AG04450 (cell line): ENCODE measurements at places on chromosomes 2 and 18. TPM values are rescaled to one million over a fixed set of nuclear protein-coding genes. Genes with fewer than 3 reads are reported as not detected.

GRCh38 chr2:70498054-70498453, 55.6 kb downstream of the TGFA start:
- no peak for DNase-seq

- no peak for DNase-seq
Observed at GRCh38 chr2:191951832-191952231, 104.9 kb upstream of the CAVIN2 start.

Gene CCDC93
- 17.7 and 19.9 TPM in 2 replicates for polyA plus RNA-seq

DNA sequence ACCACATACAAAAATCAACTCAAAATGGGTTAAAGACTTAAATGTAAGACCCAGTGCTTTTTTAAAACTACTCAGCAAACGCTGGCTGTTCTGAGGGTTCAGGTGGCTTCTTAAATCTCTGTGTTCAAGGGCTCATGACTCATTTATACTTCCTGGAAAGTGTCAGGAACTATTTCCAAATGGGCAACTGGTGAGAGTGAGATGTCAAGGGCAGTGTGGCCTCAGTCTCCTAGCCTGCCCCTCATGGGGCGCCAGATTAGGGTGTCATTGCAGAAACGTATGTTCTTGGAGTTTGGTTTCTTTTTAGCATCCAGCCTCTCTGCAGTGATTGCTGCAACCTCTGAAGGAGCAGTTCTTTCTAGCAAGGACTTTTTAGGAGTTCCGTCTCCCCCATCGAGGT, 485.4 kb downstream of the TNS1 start:
- no peak for DNase-seq

GRCh38 chr18:58257461-58257860, 213.4 kb downstream of the NEDD4L start:
- no peak for DNase-seq

- DNase-seq = no peak
Observed at GRCh38 chr2:128639120-128639477, 320.4 kb upstream of the HS6ST1 start.

- no peak for DNase-seq
Observed at GRCh38 chr2:190882411-190882766, 1.8 kb downstream of the GLS start.

- no peak for DNase-seq
Observed at GRCh38 chr2:192002418-192002817, 155.5 kb upstream of the CAVIN2 start.

GRCh38 chr2:5959836-5960820, 267.9 kb downstream of the SOX11 start:
- no peak for DNase-seq

DNA sequence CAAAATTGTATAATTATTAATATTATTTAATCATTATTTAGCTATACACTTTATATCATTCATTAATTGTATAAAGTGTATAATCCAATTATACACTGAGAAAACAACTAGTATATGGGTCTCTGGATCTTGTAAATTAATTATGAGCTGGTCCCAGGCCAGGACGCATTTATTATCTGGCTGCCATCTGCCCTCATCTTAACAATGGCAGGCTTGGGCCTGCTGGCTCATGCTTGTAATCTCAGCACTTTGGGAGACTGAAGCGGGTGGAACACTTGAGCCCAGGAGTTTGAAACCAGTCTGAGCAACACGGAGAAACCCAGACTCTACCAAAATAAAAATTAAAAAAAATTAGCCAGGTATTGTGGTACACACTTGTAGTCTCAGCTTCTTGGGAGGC, 502.2 kb upstream of the NRXN1 start:
- DNase-seq = no peak

GRCh38 chr2:62527478-62528210, 21.6 kb upstream of the TMEM17 start:
- DNase-seq = no peak

DNA sequence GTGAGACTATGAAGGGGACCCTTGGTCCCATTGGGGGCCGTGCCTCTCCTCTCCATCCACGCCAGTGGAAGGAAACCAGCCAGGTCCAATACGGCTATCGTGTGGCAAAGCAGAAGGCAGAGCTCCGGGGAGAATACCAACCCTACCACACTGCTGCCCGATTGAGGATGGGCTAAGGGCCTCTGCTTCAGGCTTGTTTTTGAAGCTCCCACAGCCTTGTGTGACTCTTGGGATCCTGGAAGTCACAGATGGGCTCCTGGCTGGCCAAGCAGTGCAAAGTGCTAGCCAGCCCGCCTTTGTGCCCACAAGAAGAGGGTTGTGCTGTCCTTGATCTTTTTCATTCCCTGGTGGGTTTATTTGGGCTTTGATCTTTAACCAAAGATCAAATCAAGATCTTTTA, 70.6 kb upstream of the ID2 start:
- no peak for DNase-seq

DNA sequence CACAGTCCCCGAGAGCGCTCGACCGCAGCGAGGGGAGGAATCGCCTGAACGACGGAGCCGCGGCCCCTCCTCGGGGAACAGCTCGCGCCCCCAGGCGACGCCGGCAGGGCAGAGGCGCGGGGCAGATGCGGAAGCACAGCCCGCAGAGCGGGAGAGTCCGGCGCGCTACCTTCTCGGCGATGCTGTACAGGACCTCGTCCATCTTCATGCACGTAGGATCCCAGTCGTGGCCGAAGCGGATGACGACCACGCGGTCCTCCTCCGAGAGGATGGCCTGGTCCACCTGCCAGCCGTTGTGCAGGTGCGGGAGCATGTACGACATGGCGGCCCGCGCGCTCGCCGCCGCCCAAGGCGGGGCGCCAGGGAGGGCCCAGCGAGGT, 302 bp downstream of the TXNL4A start:
- DNase-seq = no peak

Gene FAM161A
- 1.1 and 1.6 TPM in 2 replicates for polyA plus RNA-seq

- DNase-seq = no peak
Observed at GRCh38 chr18:57346876-57347275, 5.5 kb upstream of the ST8SIA3 start.

Gene RGPD8
- polyA plus RNA-seq = 1.5 and 2.6 TPM in 2 replicates

DNA sequence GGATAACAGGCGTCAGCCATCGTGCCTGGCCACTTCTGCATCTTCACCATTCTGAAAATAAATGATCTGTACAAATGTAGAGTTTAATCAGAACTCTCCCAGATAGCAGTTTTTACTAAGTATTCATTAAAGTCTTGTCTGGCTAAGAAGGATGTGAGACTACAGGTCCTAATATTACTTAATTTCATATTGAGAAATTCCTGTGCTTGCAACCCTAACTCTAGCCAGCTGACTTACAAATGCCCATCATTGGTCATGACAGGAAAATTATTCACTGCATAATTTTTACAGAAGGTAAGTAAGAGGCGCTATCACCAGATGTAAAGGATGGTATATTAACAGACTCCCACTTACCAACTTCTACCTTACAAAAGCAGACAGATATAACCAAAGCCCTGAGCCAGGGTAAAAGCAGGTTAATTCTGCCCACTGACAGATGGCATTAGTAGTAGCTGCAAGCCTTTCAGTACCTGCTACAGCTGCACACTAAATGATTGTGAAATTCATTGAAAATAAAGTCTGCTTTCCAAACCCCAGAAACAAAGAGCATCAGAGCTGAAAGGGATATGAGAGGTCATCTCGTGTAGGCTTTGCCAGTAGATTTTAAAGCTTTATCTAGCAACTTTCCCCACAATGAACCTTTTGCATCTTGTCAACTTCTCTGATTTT, 271.3 kb upstream of the STON1 start:
- no peak for DNase-seq

Gene GRB14
- polyA plus RNA-seq = not detected in 2 replicates

GRCh38 chr2:201507725-201508124, 56.2 kb downstream of the STRADB start:
- no peak for DNase-seq

DNA sequence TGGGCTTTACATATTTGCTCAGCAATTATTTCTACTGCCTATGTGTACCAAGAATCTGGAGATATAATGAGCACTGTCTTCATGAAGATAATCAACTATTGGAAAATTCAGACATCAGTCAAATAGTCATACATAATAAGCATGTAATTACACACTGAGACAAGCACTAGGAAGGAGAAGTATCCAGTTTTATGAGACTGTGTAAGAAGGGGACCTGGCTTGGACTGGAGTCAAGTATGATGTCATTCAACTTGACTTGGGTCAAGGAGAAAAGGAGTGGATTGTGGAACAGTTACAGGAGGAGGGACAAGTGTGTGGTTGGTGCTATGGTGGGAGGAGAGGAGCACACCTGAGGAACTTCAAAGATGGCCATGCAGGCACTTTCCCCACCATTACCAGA, 419.8 kb upstream of the TRIB2 start:
- DNase-seq = no peak

DNA sequence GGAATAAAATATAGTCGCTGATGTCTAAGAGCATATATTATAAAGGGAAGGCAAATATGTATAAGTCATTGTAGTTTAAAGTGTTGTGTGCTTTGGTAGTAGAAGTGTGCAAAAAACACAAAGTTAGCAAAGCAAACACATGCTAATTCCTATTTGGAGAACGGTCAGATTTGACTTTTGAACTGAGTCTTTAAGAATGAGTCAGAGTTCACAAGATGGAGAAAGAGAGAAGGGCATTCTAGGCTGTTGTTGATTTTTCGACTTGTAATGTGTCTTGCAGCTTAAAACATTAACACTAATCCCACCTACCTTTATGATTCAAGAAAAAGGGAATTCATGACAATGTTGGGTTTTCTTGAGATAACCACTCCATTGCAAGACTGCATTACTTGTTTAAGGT, 98.1 kb downstream of the CRIM1 start:
- DNase-seq = no peak

- DNase-seq = peak; percentile 18
Observed at GRCh38 chr2:112121682-112122254, 16.4 kb upstream of the FBLN7 start.

GRCh38 chr18:3388980-3389379, 61.0 kb upstream of the TGIF1 start:
- no peak for DNase-seq

- DNase-seq = no peak
Observed at GRCh38 chr2:144242311-144242710, 277.6 kb downstream of the ZEB2 start.

GRCh38 chr2:2456721-2457120, 125.6 kb upstream of the MYT1L start:
- DNase-seq = peak; percentile 36

GRCh38 chr2:157055660-157056199, 201.8 kb upstream of the GALNT5 start:
- DNase-seq = no peak

GRCh38 chr2:56981554-56981953, 797.8 kb downstream of the CCDC85A start:
- no peak for DNase-seq

Gene GAD1
- not detected in 2 replicates for polyA plus RNA-seq

GRCh38 chr18:11553098-11553940, 56.1 kb upstream of the SLC35G4 start:
- peak; percentile 23 for DNase-seq

DNA sequence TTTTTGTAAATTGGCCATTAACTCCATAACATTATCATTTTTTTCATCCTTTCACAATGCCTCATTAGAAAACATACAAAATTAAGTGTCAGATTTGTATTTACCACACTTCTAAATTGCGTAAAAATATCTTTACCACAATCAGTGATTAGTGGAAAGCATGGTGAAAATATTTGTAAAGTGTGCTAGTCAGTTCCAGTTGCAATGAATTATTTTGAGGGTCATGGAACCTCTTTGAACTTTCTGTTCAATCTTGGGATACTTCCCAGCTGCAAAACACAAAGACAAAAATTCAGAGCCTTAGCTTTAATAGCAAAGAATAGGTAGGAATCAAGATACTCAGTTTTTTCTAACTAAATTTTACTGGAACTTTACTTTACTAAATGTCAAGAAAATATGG, 4.0 kb upstream of the COL3A1 start:
- no peak for DNase-seq

Gene LYPD6B
- 0.21 and 0.26 TPM in 2 replicates for polyA plus RNA-seq

- DNase-seq = no peak
Observed at GRCh38 chr2:170641961-170642360, 73.2 kb upstream of the SP5 start.

Gene PLA2R1
- 1.6 and 2.0 TPM in 2 replicates for polyA plus RNA-seq

DNA sequence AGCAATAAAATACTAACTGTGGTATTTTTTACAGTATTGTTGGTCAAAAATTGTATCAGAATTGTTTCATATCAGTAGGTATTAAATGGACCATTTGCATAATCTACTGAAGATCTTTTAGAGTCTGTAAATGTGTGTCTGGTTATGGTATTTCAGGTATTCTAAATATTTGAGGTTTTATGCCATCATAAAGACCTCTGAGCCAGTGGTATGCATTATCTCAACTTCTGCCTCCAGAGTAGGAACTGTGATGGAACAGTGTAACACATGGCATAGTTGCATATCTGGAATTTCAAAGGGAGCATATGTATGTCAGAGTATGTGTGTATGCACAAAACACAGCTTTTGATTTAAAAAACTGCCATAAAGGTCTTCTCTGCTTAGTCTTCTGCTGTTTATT, 15.4 kb downstream of the GREB1L start:
- DNase-seq = no peak

DNA sequence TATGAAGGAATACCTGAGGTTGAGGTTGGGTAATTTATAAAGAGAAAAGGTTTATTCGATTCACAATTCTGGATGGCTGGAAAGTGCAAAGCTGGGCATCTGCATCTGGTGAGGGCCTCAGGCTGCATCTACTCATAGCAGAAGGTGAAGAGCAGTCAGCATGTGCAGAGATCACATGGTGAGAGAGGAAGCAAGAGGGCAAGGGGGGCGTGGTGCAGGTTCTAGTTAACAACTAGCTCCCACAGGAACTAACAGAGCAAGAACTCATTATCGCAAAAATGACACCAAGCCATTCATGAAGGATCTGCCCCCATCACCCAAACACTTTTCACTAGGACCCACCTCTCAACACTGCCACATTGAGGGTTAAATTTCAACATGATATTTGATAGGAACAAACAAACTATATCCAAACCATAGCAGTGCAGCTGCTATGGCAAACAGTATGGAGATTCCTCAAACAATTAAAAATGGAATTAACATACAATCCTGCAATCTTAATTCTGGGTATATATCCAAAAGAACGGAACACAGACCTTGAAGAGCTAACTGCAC, 72.8 kb upstream of the LDLRAD4 start:
- DNase-seq = no peak

- DNase-seq = no peak
Observed at GRCh38 chr18:33751613-33752221, 173.7 kb downstream of the ASXL3 start.

DNA sequence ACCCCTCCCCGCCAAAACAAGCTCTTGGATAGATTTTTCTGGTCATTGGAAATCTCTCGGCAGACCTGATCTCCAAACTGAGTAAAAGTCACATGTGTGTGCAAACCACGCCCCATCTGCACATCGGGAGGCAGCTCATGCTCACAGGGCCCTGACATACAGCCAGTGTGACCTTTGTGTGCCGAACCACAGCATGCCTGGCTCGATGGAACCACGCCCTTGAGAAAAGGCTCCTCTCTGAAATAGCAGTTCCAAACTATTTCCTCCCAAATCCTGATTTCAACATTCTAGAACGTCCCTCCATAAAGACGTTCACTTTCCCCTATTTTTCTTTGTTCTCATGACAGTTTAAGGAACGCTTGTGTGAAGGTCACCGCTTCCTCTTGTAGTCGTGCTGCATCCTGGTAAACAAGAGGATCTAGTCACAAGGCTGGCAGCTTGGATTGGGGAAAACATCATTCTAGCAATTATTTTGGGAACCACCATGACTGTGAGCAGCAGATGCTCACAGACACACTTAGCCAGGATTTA, 59.3 kb upstream of the MAP4K4 start:
- no peak for DNase-seq

Gene DTNA
- 15.1 and 16.4 TPM in 2 replicates for polyA plus RNA-seq
